ENCODE measurements at places on chromosomes 5 and 9.

DNA sequence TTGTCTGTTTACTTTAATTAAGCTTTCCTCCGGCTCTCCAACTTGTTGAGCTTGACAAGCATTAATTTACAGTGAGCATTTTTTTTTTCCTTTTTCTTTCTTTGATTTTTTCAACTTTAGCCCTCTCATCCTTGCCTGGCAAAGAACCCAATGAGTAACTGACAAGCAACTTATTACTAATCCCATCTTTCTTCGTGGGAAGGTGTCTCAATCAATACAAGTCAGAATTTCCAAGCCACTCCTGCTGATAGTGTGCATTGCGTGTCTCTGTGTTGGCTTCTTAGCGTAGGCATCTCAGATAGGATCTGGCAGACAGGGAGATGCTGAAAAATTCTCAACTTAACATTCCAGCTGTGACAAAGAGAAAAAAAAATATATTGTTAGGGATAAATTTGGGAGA is 527.7 kb upstream of the WWC1 start:
- no peak for DNase-seq

- DNase-seq, result no peak
Measured at GRCh38 chr9:117763314-117763713, 59.1 kb downstream of the TLR4 start.

GRCh38 chr5:73796164-73797131 is 170.5 kb downstream of the ARHGEF28 start:
- DNase-seq, result no peak

GRCh38 chr9:14221119-14221518 is 92.8 kb downstream of the NFIB start:
- no peak for DNase-seq

GRCh38 chr5:180069589-180070247 is 1.8 kb downstream of the RNF130 start:
- DNase-seq, result no peak

GRCh38 chr5:136518174-136518573 is 152.8 kb upstream of the TRPC7 start:
- DNase-seq, result no peak

- DNase-seq, result no peak
Measured at GRCh38 chr5:159913501-159913900, 2.8 kb upstream of the ADRA1B start.

DNA sequence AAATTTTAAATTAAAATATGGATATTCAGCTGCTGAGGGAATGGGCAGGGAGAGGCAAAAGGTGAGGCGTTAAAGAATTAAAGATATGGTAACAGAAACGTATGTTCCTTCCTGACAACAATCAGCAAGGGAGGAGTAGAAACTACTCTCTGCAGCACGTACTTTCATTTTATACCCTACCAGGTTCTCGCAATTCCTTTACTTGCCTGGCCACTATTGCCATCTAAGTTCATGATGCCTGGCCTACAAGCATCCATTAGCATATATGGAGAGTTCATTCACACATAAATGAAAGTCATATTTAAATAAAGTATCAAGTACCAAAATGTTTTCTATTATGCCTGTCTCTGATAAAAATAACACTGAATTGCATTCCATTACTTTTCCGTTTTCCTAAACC is 125.1 kb downstream of the BNC2 start:
- DNase-seq, result no peak

GRCh38 chr5:26482076-26482809 is 556.1 kb downstream of the CDH9 start:
- DNase-seq, result no peak

DNA sequence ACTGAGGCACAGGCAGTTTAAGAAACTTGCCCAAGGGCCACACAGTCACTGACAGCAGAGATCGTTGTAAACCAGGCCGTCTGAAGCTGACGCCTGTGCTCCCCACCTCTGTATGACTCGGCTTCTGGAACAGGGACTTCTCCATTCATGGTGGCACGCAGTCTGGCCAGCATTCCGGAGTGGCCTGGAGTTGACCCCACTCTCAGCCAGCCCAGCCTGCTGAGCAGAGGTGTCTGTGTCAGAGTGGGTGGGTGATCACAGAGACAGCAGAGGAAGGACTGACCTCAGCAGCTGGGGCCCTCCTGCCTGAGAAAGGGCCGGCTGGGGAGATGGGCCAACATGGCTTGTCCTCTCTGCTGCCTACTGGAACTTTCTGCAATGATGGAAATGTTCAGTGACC is 12.6 kb downstream of the LRSAM1 start:
- DNase-seq, result no peak

DNA sequence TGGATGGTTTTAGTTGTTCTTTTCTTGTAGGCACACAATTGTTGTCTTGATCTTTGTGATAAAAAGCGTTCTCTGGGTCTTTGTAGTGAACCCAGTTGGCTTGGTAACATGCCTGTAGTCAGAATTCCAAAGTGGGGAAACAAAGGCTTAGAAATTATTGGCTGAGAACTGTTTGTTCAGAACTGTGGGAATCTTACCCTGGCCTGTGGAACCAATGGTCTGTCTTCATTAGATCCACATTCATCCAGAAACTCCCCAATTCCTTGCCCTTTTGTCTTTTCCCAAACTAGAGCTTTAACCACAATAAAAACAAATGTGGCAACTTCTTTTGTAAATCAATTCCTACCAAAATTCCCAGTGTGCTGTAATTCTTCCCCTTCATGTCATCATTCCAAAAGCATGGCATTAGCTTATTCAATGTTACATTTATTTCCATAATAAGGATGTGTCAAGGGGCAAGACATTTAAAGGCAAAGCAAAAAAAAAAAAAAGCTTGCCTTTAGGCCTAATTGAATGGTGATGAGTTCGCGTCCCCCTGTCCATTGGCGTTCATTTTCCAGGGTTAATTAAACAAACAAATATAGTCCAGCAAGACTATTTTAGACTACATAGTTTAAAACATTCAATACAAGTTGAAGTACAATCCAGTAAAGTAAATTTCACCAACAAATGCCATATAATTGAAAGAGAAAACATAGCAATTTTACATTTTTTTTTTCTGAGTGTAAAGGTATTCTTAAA is 249.8 kb upstream of the ZNF608 start:
- no peak for DNase-seq

DNA sequence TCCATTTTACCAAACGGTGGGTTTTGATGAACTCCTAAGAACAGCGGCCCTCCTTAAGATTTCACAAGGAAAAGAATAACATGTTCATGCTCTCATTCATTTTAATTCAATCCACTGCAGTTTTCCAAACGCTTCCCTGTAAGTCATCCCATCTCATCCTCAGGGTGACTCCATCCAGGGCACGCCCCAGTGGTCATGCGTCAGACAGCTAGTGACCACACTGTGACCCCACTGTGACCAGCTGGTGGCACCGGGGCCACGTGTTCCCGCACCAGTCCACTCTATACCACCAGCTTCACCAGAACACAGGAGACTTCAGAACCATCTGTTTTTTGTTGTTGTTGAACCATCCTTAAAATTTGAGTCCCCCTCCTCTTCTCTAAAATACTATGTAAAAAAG is 14.3 kb downstream of the ATPSCKMT start:
- no peak for DNase-seq

GRCh38 chr5:139196296-139196956 is 1.7 kb downstream of the SIL1 start:
- DNase-seq, result no peak

DNA sequence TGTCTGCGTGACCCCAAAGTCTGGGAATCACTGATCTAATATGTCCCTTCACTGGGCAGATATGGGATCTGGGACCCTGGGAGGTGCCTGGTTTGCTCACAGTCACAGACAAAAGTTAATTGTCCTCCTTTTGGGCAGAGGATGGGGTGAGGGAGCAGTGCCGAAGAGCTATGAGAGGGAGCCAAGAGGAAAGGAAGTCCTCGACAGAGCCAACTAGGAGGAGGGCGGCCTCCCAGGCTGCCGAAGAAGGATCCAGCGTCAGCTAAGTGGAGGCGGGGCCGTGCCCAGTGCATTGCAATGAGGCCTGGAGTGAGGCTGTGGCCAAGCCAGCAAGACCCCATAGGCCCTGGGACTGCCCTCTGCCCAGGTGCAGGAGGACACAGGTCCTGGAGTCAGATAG is 11.4 kb downstream of the AIF1L start:
- DNase-seq, result no peak

- DNase-seq, result no peak
Measured at GRCh38 chr9:80175286-80176150, 603.8 kb downstream of the TLE4 start.

DNA sequence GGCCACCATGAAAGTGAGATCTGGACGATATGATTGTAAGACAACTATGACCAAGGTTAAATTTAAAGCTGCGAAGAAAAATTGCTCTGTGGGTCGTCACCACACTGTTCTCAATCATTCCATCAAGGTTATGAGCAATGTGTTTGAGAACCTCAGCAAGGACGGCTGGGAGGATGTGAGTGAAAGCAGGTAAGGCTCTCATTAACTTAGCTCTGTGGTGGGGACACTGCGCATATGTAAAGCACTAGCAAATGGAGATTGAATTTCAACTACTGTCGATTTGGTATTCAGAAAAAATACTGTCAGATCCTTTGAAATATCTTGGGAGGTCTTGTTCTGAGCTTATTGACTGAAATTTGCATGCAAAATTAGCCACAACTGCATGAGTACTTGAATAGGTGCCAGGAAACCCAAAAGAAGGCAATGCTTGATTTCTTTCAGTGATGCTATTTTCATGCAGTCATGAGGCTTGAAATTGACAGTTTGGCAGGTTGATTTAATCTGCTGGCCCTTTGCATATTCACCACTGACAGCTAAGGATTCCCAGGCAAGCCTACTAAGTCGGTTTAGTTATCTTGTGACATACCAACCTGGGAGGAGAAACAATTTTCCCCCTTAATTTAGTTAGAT is 183.9 kb upstream of the SH3GL2 start:
- no peak for DNase-seq

DNA sequence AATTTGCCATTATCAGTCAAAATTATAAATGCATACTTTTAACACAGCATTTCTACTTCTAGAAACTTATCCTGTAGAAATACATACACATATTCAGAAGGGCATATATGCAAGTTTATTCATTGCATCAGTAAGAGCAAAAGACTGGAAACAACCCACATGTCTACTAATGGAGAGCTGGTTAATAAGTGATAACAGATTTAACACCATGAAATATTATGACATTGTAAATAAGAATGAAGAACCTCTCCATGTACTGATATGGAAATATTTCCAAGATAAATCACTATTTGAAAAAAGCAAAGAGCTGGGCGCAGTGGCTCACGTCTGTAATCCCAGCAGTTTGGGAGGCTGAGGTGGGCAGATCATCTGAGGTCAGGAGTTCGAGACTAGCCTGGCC is 54.5 kb downstream of the ELOVL7 start:
- DNase-seq, result no peak

DNA sequence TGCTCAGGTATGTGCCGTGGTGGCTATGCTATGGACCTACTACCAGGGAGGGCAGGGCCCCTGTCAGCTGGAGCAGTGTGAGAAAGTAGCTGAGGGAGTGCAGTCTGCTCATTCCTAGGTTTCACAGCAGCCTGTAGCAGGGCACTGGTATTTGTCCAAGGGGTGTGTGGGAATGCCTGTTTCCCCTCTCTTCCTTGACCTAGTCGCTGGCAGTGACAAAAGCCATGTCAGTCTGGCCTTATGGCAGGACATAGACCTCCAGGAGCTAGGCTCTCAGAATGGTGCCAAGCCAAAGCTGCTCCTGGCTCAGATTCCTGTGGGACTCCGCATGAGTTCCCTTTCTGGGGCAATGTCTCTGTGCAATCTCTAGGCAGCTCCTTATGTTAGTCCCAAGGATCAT is 253.9 kb upstream of the TYRP1 start:
- no peak for DNase-seq
